ENCODE measurements at places on chromosomes 16 and 17.

DNA sequence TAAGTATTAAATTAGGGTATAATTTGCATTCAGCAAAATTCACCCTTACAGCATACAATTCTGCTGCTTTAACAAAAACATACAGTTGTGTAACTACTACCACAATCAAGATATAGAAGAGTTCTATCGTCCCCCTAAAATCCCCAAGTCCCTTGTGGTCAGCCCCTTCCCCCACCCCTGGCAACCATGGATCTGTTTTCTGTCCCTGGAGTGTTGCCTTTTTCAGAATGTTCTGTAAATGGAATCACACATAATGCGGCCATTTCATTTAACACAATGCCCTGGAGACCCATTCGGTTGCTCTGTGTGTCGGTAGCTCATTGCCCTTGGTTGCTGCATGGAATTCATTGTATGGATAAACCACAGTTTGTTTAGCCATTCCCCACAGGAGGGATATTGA is 190.2 kb downstream of the IRX5 start:
- no peak for DNase-seq

- no peak for DNase-seq
Measured at GRCh38 chr16:35102780-35103403, 1643.5 kb downstream of the TP53TG3F start.

- DNase-seq = no peak
Measured at GRCh38 chr17:72349011-72349410, 228.2 kb downstream of the SOX9 start.

- no peak for DNase-seq
Measured at GRCh38 chr16:67158637-67159600, 790 bp downstream of the TRADD start.

GRCh38 chr16:54239456-54239855 is 47.1 kb downstream of the IRX3 start:
- no peak for DNase-seq

All from astrocyte of the cerebellum (primary cell).